A673 (cell line): ENCODE measurements at places on chromosomes 12 and 14. TPM values are rescaled to one million over a fixed set of nuclear protein-coding genes. Genes with fewer than 3 reads are reported as not detected.

DNA sequence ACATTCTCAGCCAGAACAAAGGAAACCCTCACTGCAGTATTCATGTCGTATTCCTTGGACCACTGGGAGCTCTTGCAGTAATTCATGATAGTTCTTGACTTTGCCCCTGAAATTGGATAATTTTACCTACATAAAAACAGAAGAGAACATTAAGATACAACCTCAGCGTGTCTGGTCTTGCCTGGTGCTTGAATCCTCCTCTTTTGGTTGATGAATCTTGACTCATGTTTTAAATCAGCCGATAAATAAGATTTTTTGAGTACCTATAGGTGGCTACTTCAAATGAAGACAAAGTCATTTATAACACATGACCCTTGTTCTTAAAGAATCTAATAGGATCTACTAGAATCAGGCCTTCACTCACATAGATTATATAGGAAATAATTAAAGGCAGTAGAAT, 221.0 kb downstream of the PTPRO start:
- DNase-seq, result no peak

GRCh38 chr14:74609721-74610120, 2.3 kb downstream of the LTBP2 start:
- DNase-seq, result no peak

GRCh38 chr12:24425601-24425970, 476.1 kb upstream of the SOX5 start:
- DNase-seq, result no peak

Gene KLHL33
- 0.04 and 0.13 TPM in 2 replicates for total RNA-seq

Gene TCL1B
- 0.83 and 1.1 TPM in 2 replicates for total RNA-seq

DNA sequence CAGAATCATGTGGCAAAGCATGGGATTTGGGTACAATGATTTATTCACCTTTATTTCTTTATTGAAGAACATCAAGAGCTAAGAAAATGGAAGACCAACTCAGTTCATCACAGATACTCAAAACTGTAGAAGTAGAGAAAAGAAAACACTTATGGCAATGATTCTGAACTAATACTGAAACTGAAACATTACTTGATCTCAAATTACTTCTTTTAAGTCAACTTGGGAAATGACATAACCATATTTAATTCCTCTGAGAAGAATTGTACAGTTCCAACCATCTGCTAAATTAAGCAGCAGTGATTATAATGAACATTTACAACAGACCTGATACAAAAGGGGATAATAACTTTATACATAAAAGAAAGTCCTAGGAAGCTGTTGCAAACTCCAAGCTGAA, 466.5 kb downstream of the TMTC2 start:
- no peak for DNase-seq

Gene MIP
- not detected in 2 replicates for total RNA-seq

DNA sequence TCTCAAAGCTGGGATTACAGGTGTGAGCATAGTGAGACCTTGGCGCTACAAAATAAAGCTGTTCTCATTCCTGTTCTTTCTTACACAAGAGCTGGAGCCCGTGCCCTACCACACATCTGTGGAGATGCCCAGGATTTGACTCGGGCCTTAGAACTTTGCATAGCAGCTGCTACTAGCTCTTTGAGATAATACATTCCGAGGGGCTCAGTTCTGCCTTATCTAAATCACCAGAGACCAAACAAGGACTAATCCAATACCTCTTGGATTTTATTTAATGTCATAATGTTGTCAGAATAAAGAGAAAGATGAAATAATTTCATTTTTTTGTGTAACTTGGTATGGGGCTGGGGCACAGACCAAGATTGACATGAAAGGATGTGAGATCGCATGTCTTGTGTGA, 7.6 kb downstream of the PNP start:
- DNase-seq, result no peak

DNA sequence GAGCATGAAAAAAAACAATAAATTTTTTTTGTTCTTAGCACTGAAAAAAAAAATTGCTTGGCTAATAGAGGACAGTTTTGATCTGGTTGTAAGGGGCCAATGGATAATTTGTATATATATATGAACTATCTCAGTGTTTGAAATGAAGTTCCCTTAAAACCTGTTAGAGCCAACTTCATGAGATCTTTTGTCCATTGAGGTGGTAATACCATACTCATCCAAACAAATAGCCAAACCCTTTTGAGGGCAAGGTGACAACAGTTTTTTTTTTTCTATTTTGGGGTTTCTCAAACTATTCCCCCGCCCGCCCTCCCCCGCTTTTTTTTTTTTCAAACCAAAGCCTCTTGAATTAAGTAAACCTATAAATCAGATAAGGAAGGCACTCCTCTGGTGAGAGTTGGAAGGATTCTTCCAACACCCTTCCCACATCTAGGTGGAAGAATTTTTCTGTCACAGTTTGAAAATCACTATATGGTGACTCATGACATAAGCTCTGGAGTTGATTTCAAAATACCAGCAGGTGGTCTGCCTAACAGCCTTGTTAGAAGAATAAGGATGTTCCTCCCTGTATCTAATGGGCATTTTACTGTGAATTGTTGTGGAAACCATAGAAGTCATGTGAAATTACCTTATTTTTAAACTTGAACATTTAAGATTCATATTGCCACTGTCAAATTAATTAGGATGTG, 10.2 kb downstream of the ARHGAP5 start:
- peak; percentile 94 for DNase-seq

Gene KRT80
- 0.33 and 1.0 TPM in 2 replicates for total RNA-seq

DNA sequence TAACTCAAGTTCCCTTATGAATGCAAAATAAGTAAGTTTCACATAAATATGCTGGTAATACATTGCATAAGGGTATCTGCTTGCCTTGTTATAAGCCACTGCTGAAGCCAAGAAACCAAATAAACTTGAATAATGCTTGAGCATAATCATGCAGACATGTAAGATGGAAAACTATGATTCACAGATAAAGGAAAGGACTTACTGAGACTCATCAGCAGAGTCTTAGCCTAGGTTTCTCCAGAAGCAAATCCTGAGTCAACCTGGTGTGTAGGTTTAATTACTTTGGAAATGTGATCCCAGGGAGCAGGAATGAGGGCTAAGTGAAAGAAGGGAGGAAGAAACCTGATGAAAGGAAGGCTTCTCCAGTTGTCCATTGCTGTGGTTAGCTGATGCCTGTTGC, 107.7 kb upstream of the BTG1 start:
- no peak for DNase-seq

DNA sequence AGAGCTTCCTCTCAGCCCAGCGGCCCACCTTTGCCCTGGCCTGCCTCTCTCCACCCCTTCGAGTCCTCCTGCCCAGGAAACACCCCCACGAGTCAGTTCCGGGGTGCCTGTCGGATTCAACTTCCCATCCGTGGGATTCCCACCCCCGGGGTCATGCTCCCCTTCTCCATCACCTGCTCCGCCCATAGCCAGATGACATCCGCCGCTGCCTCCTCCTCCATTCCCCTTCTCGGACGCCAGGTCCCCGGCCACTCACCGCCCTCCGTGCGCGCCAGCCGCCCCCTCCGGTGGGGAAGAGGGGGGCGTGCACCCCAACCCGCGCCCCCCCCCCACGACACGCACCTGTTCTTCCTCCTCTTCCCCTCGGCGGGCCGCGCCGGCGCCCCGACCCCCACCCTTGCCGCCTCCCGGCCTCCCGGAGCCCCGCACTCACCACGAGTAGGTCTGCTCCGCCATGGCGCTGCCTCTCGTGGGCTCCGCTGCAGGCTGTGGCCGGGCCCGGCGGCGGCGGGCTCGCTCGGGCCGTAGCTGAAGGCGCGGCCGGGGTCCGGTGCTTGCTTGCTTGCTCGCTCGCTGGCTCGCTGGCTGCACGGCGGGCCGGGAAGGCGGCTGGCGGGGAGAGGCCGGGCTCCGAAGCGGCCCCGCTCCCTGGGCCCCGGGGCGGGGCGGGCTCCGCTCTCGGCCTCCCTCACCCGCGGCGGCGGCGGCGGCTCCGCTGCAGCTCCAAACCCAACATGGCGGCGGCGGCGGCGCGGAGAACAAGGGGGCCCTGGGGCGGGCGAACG, 554 bp downstream of the SPPL3 start:
- peak; percentile 6 for DNase-seq

DNA sequence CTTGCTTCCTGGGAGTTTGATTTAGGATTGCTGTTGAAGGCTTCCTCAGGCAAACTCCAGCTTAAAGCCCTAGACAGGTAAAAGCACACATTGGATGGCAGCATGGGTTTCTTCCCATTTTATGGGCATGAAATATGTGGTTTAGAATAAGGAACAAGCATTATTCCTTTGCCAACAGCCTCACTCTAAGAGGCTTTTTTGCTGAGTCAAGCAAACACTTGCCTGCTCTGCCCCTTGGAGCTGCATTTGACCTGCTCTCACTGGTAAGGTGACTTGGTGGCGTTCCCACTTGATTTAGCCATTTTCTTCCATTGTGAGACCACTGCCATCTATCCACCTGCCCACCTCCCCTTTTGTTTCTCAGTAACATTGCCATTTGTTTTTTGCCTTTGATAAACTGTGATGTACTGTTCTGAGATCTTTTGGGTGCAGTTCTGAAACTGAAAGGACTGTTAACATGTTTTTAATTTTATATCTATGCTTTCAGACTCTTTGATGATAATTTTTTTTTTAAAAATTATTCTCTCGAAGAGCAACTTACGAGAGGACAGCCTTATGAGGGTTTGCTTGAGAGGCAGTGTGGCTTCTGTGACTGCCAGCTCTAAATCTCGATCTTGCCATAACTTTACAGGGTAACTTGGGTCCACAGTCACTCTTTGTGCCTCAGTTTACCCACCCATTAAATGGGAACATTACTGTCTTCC, 92.6 kb downstream of the GALNT8 start:
- DNase-seq, result no peak

Gene TBC1D30
- total RNA-seq, result 2.0 and 2.1 TPM in 2 replicates

- DNase-seq, result no peak
These were observed 8.8 kb upstream of the ASPG start for GRCh38 chr14:104076743-104077142.

DNA sequence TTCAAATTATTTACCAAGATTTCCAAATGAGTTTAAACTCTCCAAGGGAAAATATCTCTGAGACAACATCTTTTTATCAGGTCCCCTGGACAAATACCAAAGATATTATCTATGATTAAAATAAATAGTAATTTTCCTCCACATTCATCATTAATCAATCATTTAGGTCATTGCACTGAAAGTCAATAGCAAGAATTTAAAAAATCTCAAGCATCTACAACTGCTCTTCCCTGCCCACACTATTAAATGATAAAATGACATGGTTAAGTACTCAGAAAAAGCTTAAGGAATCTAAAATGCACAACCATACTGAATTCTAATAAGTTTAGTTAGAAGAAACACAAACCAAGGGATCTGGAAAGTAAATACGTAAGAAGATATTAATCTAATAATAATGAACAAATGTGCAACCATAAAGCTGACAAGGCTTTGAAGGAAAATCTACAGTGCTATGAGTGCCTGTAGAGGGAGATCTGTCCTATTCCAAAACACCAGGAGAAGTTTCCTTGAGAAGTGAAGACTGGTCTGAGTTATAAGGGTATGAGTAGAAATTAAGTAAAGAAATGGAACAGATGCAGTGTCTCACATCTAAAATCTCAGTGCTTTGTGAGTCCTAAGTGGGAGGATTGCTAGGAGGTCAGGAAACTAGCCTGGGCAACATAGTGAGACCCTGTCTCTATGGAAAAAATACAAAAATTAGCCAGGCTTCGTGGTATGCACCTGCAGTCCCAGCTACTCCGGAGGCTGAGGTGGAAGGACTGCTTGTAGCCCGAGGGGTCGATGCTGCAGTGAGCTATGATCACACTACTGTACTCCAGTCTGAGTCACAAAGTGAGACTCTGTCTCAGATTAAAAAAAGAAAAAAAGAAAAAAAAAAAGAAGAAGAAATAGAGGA, 19.2 kb downstream of the INTS13 start:
- peak; percentile 4 for DNase-seq

DNA sequence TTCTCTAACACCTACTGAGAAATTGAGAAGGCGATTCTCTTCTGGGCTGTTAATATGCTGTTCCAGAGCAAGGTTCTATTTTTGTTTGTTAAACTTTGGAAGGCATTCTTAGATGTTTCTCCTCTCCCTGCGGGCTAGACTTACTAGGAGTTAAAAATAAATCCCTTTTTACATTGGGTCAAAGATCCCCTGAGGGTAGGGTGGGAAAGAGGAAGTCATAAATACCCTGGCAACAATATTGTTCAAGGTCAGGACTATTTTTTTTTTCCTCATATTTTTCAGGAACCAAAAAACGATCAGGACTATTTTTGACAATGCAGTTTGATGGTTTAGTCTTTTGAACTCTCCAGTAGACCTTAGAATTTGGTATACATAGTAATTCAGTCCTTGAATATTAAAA, 12.0 kb upstream of the SLC2A14 start:
- DNase-seq, result no peak

- peak; percentile 62 for DNase-seq
These were observed 24.8 kb downstream of the MUCL1 start for GRCh38 chr12:54879150-54879549.

Gene CDKN3
- 108 and 112 TPM in 2 replicates for total RNA-seq
